ENCODE measurements at places on chromosomes 1 and 21.

GRCh38 chr1:45205910-45206721 is at the start of gene ZSWIM5:
TSS of gene ZSWIM5 (minus strand) at chr1:45206605. CDS start at chr1:45206350, 255 bp downstream.
- DNase-seq: peak; percentile 41

DNA sequence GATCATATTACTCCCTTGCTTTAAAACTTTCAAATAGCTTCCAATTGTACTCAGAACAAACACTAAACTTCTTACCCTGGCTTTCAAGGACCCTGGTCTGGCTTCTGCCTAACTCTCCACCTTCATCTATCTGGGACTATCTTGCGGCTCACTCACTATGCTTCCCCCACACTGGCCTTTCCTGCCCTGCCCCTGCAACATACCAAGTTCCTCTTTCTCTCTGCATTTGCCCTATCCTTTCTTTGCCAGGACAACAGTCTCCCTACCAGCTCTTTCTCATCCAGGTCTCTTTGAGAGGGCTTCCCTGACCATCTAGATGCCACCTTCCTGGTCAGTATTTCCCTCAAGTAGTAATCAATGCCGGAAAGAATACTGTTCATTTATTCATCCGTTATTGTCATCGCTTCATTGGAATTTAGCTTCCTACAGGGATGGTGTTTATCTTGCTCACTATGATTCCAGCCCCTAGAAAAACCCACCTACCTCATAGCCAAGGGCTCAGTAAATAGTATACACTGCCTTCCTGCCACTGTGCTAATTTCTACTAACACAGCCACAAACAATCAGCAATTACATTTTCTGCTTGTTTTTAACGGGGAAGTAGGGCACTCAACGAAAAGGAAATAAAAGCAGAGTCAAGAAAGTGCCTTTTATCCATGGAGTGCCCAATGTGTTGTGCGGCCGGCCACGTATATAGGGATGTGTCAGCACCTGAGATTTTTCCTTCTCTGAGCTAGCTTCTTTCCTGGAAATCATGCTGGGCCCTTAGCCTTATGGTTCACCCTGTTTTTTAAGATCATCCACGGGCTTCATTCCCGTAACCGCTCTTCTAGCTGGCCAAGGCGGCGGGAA is 521 bp upstream of the CDC7 start:
- DNase-seq: no peak

DNA sequence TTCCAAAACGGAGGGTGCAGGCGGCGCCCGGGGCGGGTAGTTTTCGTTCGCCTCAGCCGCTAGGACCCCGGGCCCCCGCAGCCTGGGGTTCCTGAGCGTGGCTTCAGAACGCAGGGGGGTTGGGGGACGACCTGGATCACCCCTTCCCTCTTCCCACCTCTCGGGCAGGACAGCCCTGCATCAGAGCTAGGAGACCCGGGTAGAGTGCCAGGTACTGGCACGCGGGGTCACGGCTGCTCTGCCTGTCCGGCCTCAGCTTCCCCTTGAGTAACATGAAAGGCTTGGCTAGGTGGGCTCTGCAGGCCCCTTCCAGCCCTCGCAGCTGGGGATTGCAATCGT is 484 bp downstream of the DFFB start:
- no peak for DNase-seq

- DNase-seq: peak; percentile 29
These were observed 29.6 kb upstream of the CADM3 start for GRCh38 chr1:159141584-159142390.

DNA sequence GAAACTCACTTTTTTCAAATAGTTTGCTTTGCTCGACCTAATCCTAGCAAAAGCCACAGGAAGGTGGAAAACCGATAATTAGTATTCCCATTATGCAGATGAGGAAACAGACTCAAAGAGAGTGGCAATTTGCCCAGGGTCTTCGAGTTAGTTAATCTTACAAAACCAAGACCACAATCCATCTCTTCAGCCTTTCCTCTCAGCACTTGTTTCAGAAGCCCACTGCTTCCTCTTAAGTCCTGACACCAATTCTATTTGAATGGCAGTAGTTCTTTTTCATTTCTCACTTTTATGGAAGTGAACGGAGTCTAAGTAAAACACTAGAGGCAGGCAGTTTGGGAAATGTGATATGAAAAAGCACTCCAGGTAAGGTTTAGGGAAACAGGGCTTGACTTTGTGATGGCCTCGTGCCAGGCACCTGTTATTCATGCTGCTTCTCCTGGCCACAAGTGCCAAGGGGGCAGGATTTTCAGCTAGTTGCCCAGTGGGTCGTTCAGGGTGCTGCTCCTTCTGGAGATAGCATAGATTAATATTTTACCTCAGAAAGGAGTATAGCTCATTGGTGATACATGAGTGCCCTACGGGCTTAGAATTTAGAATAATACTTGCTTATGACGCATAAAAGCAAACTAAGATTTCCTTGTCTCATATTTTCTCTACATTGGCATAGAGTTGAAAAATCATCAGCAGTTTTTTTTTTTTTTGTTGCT is 76.6 kb upstream of the NRIP1 start:
- DNase-seq: no peak

DNA sequence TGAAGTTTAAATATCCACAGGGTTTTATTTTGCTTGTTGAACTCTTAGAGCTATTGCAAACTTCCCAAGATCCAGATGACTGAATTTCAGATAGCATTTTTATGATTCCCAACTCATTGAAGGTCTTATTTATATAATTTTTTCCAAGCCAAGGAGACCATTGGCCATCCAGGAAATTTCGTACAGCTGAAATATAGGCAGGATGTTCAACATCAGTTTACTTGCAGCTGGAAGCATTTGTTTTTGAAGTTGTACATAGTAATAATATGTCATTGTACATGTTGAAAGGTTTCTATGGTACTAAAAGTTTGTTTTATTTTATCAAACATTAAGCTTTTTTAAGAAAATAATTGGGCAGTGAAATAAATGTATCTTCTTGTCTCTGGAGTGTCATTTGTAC is 32.8 kb upstream of the DDR2 start:
- DNase-seq: no peak

DNA sequence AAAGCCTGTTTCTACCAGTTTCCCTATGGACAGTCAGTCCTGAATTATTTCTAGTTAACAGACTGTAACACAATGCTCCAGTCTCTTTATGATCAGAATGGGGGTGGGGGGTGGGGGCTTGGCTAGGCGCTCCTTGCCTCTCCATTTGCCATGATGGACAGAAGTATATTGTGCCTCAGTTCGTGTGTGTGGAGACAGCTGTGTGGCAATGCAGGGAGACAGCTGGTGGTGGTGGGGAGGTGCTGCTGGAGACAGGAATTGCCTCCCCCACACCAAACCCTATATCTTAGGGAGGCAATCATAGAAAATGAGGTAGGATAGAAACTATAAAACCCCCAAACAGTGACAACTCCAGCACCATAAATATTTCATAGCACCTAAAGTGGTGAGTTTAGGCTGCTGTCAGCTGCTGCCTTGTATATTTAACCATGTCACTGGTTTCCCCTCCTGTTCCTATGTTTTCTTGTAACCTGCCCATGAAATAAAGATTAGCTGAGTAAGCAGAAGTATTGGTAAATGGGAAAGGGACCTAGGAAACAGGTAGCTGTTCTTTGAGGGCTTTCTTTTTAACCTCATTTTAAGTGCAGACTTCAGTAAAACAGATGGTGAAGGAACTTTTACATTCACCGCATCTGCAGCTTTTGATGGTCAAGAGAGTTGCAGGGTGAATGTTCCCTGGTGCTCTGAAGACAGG is 3.4 kb downstream of the PLXNA2 start:
- no peak for DNase-seq

GRCh38 chr1:33350611-33351280 is 29.8 kb upstream of the A3GALT2 start:
- no peak for DNase-seq

DNA sequence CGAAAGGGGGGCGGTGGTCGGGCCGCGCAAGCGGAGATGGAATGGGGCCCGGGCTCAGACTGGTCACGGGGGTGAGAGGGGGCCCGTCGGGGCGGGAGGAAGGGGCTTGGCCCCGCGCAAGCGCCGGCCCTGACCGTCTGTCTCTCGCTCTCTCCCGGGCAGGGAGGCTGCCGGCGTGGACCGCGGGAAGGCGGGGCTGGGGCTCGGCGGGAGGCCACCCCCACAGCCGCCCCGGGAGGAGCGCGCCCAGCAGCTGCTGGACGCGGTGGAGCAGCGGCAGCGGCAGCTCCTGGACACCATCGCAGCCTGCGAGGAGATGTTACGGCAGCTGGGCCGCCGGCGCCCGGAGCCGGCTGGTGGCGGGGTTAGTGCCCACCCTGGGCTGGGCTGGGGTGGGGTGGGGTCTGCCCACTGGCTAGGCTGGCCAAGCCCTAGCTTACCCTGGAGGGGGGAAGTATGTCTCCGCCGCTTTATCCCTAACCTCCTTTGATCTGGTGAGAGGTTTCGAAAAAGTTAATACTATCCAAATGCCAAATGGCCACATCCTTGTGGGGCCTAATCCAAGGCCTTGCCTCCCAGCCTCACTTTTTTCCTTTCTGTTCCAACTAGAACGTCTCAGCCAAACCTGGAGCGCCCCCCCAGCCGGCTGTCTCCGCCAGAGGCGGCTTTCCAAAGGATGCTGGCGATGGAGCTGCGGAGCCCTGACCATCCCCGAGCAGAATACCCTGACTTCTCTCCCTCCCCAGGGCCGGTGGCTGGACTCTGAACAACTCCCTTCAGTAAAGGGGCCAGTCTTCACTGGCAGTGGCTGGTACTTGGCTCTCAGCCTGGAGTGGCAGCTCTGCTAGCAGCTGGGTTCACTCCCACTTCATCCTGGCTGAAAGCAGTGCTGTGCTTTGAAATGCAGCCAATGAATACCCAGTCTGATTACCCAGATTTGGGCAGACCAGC is 636 bp upstream of the YRDC start:
- DNase-seq: peak; percentile 81

DNA sequence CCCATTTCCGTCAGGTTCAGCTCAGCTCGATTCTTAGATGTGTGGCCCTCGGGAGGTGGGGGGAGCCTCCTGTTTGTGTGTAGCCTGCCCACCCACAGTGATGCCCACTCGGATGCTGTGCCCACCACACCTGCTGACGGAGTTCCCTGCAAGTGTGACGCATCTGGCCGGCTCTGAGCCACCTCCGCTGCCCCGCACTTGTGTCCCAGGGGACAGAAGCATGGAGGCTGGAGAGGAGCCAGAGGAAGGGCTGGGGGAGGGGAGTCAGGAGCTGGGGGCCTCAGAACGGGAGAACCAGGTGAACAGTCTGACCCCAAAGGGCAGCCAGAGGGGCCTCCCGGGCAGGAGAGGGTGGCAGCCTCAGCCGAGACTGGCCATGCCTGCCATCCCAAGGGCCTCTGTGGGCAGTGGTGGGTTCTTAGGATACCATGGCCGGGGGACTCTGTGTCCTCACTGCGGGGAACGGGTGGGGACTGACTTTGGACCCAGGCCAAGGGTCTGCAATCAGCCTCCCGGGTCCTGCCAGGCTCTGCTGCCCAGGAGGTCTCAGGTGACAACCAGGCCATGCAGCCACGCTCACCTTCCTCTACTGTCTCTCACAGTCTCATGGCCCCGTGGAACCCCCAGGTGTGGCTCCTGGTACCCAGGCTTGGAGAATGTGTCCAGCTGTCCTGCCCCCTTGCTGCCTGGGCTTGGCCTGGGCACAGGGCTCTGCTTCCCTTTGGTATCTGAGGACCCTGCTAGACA is 267.2 kb upstream of the VAMP3 start:
- no peak for DNase-seq

- no peak for DNase-seq
These were observed at the start of gene SYT6 for GRCh38 chr1:114153261-114154145. TSS of gene SYT6 (minus strand) at chr1:114153869. CDS start at chr1:114153772, 97 bp downstream.

DNA sequence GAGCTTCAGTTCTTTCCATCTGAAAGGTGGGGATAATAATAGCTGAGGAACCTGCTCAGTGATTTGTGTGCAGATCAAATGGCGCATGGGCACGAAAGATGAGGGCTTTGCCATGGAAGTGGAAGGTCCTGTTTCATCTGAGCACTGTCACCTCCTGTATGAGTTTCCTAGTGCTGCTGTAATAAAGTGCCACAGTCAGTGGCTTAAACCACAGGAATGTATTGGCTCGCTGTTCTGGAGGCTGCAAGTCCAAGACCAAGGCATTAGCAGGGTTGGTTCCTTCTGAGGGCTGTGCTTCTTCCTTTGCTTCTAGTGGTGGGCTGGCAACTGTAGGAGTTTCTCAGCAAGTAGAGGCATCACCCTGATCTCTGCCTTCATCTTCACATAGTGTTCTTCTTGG is 51.1 kb upstream of the RBM15 start:
- no peak for DNase-seq

DNA sequence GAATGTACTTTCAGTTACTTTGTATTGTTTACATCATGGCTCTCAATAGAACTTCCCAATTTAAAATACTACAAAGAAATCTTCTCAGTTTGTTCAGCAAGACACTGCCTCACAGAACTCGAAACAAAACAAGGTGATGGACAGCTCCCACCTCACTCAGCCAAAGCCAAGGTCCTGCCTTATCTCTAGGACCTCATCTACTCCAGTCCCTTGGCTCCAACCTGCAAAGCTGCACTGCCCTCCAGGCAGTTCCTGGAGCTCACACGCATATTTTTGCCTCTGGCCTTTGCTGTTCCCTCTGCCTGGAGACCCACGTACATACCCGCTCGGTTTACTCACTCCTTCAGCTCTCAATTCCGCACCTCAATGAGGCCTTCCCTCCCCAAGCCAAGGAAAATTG is 40.3 kb downstream of the MCOLN2 start:
- DNase-seq: no peak

GRCh38 chr1:46041974-46042373 is 90.5 kb downstream of the PIK3R3 start:
- DNase-seq: no peak

GRCh38 chr1:191002768-191003167 is 525.1 kb upstream of the BRINP3 start:
- no peak for DNase-seq
